Body of pancreas (tissue), 4 donors: ENCODE measurements at places on chromosomes 11 and 22. TPM values are rescaled to one million over a fixed set of nuclear protein-coding genes. Genes with fewer than 3 reads are reported as not detected.

Gene TREH
- total RNA-seq: not detected

Gene OVCH2
- total RNA-seq: not detected

Gene DDIAS
- not detected for total RNA-seq

DNA sequence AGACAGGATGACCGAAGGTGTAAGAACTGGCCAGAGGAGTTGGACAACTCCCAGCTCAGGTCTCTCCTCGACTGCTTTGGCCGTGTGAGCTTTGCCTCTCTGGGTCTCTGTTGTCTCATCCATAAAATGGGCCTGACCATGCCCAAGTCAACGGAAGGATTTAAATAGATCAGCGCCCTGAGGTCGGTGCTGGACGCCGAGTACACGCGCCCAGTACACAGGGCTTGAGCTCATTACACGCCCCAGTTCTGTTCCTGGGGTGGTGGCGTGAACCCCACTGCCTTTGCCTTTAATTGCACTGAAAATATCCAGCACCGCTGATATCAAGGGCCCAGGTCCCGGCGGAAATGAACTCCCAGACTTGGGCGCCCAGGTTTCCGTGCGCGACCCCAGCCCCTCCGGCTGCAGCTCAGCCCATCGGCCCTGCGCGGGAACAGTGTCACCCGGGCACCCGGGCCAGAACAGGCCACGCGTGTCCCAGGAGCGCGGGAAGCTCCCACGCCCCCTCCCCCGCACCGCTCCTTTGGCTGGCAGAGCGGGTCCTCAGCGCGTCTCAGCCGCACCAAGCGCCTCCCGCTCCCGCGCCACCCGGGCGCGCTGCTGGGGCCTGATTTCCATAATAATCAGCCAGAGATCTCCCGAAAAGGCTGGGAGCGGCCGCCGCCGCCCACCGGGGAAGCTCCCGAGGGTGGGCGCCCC, 42.2 kb downstream of the CYTH4 start:
- no peak overlapping the region for H3K4me3 ChIP-seq
- H3K27me3 ChIP-seq: no peaks in the 10 kb centered on the region
- H3K27ac ChIP-seq: no peak overlapping the region
- no peaks in the 10 kb centered on the region for H3K36me3 ChIP-seq

DNA sequence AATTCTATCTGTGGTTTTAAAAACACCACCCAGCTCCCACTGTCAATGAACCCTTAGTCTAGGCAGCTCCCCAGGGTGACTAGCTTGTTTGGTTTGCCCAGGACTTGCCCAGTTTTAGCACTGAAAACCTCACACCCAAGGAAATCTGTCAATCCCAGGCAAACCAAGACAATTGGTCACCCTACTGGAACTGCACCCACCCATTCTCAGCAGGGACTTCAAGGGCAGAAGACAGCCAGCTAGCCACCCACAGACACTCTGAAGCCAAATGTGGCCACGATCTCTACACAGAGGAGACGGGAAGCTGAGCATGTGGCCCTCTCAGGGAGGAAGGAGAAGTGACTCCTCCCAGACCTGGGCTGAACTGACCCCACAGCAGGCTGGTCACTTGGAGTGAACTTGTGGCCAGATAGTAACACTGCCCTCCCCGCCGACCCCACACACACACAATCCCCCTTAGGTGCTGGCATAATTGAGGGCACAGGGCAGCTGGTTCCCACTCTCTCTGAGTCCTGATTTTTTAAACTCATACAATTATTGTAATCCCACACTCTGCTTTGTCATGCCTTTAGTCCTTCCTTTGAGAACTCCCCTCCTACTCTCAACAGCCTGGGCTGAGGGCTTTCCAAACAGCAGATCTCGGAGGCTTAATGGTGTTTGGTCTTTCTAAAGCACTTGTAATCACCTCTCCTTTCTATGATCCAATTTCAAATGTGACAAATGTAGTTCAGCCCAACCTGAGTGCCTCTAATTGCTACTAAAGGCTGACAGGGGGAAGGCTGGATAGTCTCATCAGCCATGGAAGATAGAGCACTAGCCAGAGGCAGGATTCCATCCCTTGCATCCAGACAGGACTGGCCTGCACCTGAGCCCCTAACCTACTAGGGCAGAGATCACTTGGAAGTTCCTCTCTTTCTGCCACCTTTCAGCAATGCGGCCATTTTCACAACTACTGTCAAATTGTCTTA, 74.7 kb upstream of the DRD2 start:
- H3K4me3 ChIP-seq: no peak overlapping the region
- H3K27ac ChIP-seq: no peak overlapping the region
- no peaks in the 10 kb centered on the region for H3K4me1 ChIP-seq
- H3K27me3 ChIP-seq: no peaks in the 10 kb centered on the region

DNA sequence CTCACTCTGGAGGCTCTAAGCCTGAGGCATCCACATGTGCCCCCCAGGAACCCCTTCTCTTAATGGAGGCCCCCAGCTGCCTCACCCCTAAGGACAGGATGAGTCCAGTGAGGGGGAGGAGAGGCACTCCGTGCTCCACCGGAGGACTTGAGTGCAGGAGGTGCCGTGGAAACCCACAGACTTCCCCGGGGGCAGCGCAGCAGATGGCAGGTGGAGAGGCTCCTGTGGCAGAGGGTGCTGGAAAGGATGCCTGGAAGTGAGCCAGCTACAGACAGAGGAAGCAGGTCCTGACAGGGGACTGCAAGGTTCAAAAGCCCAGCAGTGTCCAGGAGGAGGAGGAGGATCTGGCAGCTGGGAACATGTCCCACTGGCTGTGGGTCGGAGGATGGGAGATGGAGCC, 1384.0 kb downstream of the TBC1D22A start:
- H3K27me3 ChIP-seq: peaks cover 5% of the 10 kb centered on the region
- no peak overlapping the region for H3K27ac ChIP-seq
- no peak overlapping the region for H3K4me3 ChIP-seq
- no peaks in the 10 kb centered on the region for H3K36me3 ChIP-seq

DNA sequence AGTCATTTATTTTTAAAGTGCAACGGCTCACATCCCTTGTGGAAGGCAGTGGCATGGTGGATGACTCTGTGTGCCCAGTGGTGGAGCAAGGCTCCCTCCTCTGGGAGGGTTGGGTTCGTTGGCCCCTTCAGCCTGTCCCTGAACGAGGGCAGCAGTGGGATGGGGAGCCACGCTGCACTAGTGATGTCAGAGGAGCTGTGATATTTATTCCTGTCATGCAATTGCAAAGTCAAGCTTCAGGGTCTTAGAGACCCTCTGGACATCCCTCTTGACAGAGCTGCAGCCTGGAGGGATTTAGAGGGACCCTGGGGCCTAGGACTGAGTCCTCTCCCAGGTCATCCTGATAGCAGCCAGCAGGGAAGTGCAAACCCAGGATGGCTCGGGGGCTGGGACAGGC, 78.2 kb upstream of the NARS2 start:
- no peak for DNase-seq
- no peaks in the 10 kb centered on the region for H3K27me3 ChIP-seq
- no peak overlapping the region for H3K27ac ChIP-seq
- no peaks in the 10 kb centered on the region for H3K4me1 ChIP-seq

DNA sequence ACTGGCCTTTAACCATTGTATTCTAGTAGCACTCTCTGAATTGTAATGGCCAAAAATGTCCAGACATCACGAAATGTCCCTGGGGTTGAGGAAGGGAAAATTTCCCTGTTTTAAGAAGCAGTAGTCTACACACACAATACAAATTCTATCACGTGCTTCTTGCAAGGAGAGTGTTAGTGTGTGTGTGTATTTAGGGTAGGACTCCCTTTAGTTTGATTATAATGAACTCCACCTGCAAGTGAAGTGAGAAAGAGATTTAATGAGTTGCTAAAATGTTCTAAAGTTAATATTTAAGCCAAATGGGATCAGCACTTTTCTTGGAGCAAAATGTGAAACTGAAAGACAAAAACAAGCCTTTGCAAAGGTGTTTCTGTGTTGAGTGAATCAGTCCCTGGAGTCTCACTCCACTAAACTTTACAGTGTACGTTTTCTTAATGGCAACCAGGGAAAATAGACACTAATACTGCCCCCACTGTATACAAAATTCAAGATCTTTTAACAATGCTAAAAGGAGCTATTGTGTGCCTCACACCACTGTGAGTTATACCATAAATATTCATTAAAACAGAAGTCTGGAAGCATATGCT, 590.3 kb upstream of the TENM4 start:
- DNase-seq: no peak
- H3K27ac ChIP-seq: no peak overlapping the region

- H3K36me3 ChIP-seq: peaks cover 30% of the 10 kb centered on the region
- peak; percentile 79 for DNase-seq
- peaks cover 27% of the 10 kb centered on the region for H3K4me1 ChIP-seq
- H3K4me3 ChIP-seq: peak overlapping the region; percentile 86
- H3K27me3 ChIP-seq: no peaks in the 10 kb centered on the region
Observed at GRCh38 chr11:61791737-61792309, 576 bp downstream of the TMEM258 start.
